ENCODE measurements at places on chromosomes 3 and 15.
A peak's percentile ranks its signal among the peaks of the same experiment; 100 is the strongest.

DNA sequence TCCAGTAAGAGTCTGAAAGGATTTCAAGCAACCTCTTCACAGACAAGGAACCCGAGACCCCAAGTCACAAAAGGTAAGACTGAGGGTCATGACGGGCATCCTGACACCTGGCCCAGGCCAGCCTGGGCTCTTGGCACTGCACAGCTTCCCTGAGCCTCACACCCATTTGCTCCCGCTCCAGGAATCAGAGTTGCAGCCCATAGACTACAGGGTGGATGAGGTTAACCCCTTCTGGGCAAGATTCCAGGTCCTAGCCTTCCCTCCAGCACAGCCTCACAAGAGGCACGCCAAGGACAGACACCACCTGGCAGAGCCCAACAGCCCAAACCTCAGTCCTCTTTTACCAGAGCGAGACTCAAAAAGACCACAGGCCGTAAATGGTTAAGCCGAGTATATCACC lies 36.2 kb downstream of the RBPMS2 start:
- no peaks in the 10 kb centered on the region for H3K27me3 ChIP-seq
- peaks cover 3% of the 10 kb centered on the region for H3K4me1 ChIP-seq
- no peak for DNase-seq
- H3K4me3 ChIP-seq, result no peak overlapping the region

- H3K4me1 ChIP-seq, result peaks cover 20% of the 10 kb centered on the region
- no peaks in the 10 kb centered on the region for H3K36me3 ChIP-seq
- H3K4me3 ChIP-seq, result no peak overlapping the region
Measured at GRCh38 chr3:39128951-39129350, 21.5 kb downstream of the TTC21A start.

- no peaks in the 10 kb centered on the region for H3K27me3 ChIP-seq
- no peak overlapping the region for H3K4me3 ChIP-seq
- H3K36me3 ChIP-seq, result no peaks in the 10 kb centered on the region
- H3K27ac ChIP-seq, result no peak overlapping the region
Measured at GRCh38 chr3:42202217-42202865, 63.6 kb downstream of the CCK start.

DNA sequence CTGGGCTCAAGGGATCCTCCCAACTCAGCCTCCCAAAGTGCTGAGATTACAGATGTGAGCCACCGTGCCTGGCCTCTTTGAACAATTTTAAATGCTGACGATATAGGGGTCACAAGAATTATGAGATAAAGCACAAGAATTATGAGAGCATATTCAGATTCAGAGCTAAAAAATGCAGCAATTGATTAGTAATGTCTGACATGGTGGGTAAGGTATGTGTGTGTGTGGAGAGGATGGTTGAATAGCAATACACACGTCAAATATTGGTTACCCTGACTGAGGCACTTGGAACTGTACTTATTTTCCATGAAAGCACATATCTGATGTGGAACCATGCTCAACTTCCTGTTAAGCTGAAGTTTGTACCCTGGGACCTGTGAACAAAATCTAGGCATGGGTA lies 115.6 kb downstream of the EOMES start:
- no peaks in the 10 kb centered on the region for H3K4me1 ChIP-seq
- no peak for DNase-seq
- no peak overlapping the region for H3K27ac ChIP-seq
- no peaks in the 10 kb centered on the region for H3K27me3 ChIP-seq

DNA sequence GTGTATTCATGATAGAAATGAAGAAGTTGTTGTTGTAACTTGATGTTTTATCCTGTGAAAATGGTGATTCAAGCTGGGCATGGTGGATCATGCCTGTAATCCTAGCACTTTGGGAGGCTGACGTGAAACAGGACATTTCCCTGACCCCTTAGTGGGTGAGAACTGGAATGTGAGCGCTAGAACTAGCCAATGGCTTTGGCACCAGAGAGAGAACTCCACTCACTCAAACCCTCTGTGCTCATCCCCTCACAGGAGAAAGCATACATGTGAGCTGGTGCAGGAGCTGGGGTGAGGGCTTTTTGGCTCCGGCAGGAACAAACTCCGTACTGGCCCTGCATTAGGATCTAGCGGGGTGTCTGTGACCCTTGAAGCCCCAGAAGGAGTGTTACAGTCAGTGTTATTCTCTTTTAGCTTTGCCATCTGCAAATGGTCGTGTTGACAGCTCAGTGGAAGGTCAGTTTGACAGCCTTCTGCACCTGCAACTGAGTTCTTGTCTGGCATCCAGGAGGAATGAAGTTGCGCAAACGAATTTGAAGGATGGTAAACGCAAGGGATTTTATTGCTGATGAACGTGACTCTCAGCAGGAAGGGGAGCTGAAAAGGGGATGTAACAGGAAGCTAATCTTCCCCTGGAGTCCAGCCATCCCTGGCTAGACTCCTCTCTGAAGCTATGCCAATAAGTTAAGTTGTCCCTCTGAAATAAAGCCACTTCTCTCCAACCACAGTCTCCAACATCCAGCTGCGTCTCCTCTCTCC lies 1016.6 kb upstream of the CADM2 start:
- no peaks in the 10 kb centered on the region for H3K36me3 ChIP-seq
- no peaks in the 10 kb centered on the region for H3K4me1 ChIP-seq
- no peak overlapping the region for H3K27ac ChIP-seq
- no peaks in the 10 kb centered on the region for H3K27me3 ChIP-seq

GRCh38 chr3:127819086-127819485 lies 3.2 kb downstream of the MGLL start:
- H3K4me3 ChIP-seq, result no peak overlapping the region

- no peaks in the 10 kb centered on the region for H3K27me3 ChIP-seq
- H3K27ac ChIP-seq, result peak overlapping the region; percentile 62
- peak; percentile 82 for DNase-seq
- no peak overlapping the region for H3K4me3 ChIP-seq
- no peaks in the 10 kb centered on the region for H3K4me1 ChIP-seq
Measured at GRCh38 chr3:52606373-52607085, 70.1 kb downstream of the UQCC5 start.

GRCh38 chr15:90681056-90681455 lies 36.1 kb upstream of the BLM start:
- no peaks in the 10 kb centered on the region for H3K4me1 ChIP-seq
- H3K4me3 ChIP-seq, result no peak overlapping the region
- H3K36me3 ChIP-seq, result no peaks in the 10 kb centered on the region
- no peaks in the 10 kb centered on the region for H3K27me3 ChIP-seq
- DNase-seq, result no peak

DNA sequence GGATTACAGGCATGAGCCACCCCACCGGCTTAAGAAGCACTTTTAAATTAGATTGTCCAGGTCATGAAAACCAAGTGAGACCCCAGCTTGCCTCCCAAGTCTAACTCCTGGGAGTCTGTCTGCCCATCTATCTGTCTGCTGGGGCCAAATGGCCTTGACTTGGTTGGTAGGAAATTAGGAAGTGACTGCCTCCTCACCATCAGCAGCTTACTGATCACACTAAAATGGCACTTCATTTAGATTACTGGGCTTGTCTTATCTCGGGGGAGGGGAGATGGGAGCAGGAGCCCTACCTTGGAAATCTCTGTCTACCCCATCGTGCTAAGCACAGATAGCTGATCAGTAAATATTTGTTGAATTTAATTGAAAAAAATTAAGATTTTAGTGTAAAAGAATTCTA lies 5.6 kb upstream of the LRRC2 start:
- H3K36me3 ChIP-seq, result no peaks in the 10 kb centered on the region
- no peak overlapping the region for H3K27ac ChIP-seq
- no peak overlapping the region for H3K4me3 ChIP-seq
- no peaks in the 10 kb centered on the region for H3K4me1 ChIP-seq

DNA sequence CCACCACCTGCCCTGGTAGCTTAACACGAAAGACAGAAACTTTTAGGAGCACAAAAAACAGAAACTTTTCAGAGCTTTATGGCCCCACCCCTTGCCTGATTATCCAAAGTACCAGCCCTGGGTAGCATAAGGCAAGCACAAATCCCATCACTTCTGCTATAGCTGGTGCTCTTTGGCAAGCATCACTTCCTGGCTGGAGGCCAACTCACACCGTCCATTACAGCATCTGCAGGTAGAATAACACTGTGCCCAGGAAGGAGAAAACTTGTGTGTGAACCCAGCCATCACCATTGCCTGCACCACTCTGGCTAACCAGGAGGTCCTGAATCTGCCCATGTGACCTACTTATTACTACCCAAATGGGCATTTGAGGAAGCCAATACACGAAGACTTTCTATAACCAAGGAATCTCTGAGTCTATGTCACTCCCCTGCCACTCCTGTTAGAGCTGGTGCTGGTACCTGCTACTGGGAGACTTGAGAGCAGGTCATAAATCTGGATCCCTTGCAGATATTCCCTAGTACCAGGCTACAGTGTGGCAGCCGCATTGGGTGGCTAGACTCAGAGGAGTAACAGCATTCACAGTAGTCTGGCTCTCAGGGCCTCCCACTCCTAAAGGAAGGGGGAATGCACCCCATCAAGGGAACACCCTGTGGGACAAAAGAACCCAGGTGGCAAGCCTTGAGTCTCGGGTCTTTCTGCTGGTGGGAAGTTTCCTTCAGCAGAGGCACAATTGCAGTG lies 73.3 kb upstream of the AKAP13 start:
- H3K4me3 ChIP-seq, result no peak overlapping the region
- no peak overlapping the region for H3K27ac ChIP-seq
- no peaks in the 10 kb centered on the region for H3K27me3 ChIP-seq
- H3K4me1 ChIP-seq, result no peaks in the 10 kb centered on the region
- H3K36me3 ChIP-seq, result no peaks in the 10 kb centered on the region

All from prostate gland (tissue), 2 donors.